Inflammatory macrophage (primary cell): ENCODE measurements at places on chromosomes 16 and 17.

DNA sequence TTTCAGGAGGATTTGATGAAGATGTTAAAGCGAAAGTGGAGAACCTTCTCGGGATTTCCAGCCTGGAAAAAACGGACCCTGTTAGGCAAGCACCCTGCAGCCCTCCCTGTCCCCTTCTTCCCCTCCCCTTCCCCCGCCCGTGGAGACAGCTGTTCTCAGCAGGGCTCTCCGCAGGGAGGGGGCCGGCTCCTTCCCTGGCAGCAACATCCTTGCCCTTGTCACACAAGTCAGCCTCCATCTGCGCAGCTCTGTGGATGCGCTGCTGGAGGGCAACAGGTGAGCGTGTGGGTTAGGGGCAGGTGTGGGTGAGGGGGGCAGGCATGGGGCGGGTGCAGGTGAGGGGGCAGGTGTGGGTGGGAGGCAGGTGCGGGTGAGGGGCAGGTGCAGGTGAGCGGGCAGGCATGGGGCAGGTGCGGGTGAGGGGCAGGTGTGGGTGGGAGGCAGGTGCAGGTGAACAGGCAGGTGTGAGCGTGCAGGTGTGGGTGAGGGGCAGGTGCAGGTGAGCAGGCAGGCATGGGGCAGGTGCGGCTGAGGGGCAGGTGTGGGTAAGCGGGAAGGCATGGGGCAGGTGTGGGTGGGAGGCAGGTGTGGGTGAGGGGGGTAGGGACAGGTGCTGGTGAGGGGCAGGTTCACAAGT lies 9.4 kb downstream of the CYBC1 start:
- DNase-seq, result no peak

DNA sequence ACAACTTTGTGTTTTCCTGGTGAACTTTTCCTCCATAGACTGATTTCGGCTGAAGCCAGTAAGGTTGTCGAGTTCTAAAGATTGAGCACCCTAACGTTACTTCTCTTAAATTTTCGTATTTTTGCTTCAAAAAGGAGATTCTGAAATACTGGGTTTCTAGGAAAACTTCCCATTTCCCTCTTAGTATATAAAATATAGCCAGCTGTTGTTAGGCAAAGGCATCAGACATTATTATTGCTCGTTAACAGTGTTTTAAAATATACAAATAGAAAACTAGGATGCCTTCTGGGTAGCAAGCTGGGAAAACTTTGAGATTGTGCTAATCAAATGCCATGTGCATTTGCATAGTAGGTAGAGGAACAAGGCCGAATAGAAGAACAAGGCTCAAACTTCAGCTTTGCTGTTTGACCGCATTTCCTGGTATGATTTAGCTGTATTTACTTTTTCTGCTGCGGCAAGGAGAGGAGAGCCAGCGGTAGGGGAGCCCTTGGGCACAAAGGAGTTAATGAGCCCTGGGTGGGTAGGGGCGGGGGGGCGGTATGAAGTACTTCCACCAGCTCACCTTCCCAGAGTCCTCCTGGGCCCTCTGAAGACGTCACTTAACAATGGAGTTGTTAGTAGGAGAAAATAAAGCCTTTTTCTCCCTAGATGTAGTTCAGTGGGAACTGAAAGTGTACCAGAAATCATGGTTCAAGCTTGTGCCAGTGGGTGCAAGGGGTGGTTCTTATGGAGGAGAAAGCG lies 151.9 kb downstream of the MSI2 start:
- DNase-seq, result peak; percentile 22

DNA sequence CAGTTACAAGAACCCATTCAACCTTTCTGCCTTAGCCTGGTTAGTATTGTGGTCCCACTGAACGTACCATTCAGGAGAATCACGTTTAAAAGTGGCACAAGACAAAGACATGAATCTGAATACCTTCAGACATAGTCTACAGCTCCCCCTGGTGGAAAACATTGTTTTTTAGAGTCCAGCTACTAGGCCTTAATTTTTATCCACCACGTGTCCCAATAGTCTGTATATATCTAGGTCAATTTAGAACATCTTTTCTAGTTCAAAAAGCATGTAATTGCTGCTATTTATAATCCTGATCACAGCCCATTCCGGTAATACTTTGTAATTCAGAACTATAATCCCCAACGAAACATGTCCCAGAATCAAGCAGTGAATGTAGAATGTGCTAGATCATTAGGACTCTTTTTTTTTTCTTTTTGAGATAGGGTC lies 13.7 kb upstream of the GUCY2D start:
- DNase-seq, result peak; percentile 87

GRCh38 chr17:80822700-80823410 lies 168.8 kb upstream of the CHMP6 start:
- no peak for DNase-seq

- no peak for DNase-seq
These were observed 27.2 kb upstream of the BRD7 start for GRCh38 chr16:50395763-50396710.

GRCh38 chr16:79480056-79480455 lies 120.5 kb downstream of the MAF start:
- DNase-seq, result no peak

GRCh38 chr17:49455272-49455861 lies 39.7 kb upstream of the NGFR start:
- DNase-seq, result no peak

GRCh38 chr17:38703742-38704605 lies 1.1 kb upstream of the MLLT6 start:
- peak; percentile 53 for DNase-seq

DNA sequence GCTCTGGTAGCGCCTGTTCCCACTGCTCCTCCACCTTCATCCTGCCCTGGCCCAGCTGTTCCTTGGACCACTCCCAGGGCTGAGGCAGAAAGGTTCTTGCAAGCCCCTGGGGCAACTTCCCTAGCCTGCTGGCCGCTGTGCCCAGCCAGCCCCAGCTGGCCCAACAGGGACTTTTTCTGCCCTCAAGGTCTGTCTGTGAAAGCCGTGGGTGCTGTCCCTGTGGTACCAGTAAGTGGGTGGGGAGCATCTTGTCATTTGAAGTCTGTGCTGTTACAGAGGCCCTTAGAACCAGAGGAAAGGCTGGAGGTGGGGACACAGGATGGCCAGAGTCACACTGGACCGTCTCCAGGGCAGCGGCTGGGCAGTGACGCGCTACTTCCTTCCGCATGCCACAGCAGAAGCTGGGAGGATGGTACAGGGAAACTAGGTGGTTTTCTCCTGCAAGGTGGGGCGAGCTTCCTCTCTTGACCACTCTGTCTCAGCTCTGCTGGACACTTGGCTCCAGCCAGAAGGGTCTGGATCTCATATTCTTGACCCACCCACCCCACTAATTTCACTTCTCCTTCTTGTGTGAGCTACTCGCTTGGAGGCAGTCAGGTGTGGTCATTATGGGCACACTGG lies 87.8 kb downstream of the PLCG2 start:
- peak; percentile 40 for DNase-seq

GRCh38 chr16:48003206-48003907 lies 152.4 kb downstream of the ABCC12 start:
- no peak for DNase-seq

GRCh38 chr16:63623551-63624039 lies 1498.3 kb downstream of the CDH11 start:
- no peak for DNase-seq

GRCh38 chr17:32601866-32602265 lies 115.1 kb downstream of the CDK5R1 start:
- DNase-seq, result no peak

- no peak for DNase-seq
These were observed 46.1 kb upstream of the NLRP1 start for GRCh38 chr17:5630434-5630833.

- DNase-seq, result peak; percentile 31
These were observed 6.2 kb downstream of the CORO6 start for GRCh38 chr17:29616300-29617048.

- DNase-seq, result no peak
These were observed 88.1 kb upstream of the ZNF750 start for GRCh38 chr17:82927661-82928601.

DNA sequence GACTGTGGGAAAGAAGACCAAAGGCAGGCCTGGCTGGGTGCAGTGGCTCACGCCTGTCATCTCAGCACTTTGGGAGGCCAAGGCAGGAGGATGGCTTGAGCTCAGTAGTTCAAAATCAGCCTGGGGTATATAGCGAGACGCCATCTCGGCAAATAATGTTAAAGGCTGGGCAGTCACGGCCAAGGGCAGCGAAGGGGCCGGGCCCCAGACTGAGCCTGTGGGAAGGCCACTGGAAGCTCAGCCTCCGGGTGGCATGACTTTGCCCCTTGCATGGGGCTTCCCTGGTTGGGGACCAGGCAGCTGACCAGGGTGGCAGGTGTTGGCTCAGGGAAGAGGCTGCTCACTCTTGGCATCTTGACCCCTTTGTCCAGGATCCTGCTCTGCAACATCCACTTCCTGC lies 14.0 kb upstream of the CD300LD start:
- no peak for DNase-seq

DNA sequence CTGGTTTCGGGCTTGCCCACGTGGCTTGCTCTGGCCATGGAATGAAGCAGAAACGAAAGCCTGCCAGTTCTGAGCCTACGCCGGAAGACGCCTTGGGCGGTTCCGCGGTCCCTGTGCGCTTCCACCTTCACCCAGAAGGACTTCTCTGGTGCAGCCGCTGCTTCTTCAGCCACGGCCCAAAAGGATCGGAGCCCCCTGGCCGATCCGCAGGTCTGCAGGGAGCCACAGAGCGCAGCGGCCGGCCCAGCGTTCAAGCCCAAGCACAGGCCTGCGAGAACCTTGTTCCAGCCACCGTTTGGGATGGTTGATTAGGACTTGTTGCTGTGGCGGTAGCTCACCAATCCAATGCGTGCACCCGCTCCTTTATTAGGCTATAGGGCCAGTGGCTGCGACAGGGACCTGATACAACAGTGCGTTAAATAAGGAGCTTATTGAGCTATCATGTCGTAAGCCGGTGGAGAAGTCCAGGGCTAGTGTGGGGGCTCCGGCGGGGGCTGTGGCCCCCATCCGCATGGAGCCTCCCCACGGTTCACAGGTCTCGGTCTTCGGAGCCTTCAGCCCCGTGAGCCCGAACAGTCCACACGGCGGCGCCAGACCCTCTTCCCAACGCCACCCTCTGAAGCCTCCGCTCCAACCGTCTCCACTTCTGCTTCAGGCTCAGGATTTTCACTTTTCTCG lies 10.2 kb upstream of the MPP2 start:
- DNase-seq, result peak; percentile 36

- no peak for DNase-seq
These were observed 3.5 kb downstream of the ELMO3 start for GRCh38 chr16:67202426-67202825.

DNA sequence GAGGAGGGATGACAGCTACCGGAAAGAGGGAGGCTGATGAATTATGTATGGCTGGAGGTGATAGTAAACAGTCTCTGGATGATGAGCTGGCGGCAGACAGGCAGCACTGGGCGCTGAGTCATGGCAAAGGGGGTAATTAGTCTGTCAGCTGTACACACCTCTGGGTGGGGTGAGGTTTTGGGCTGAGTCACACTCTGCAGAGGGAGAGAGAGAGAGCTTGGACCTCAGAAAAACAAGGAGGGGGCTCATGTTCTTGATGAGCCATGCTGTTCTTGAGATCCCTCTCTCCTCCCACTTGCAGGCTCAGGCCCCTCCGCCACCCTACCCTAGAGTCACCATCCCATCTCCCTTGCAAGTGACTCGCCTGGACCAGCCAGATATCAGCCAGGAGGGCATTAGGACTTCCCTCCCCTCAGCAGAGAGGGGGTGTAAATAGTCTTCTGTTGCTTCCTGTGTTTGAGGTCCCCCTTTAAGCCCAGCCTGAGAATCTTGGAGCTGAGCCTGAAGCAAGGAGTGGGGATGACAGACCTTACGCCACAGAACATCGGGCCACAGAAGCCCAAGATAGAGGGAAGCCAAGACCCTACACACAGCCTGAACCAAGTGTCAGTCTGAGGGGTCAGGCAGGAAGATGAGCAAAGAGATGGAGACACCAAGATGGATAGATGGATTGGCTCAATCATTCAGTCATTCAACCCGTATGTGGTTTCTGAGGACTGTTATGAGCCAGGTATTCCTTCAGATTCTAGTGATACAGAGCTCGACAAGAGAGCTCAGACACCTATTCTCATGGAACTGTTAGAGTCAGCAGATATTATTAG lies 383.2 kb upstream of the CCL2 start:
- DNase-seq, result no peak

- no peak for DNase-seq
These were observed 8.3 kb downstream of the BAIAP3 start for GRCh38 chr16:1341495-1342420.

- no peak for DNase-seq
These were observed 21.1 kb upstream of the TFAP4 start for GRCh38 chr16:4293822-4294457.

- DNase-seq, result no peak
These were observed 55.1 kb downstream of the SRCIN1 start for GRCh38 chr17:38550661-38551060.

GRCh38 chr16:85892760-85893159 lies 6.2 kb upstream of the IRF8 start:
- DNase-seq, result no peak

DNA sequence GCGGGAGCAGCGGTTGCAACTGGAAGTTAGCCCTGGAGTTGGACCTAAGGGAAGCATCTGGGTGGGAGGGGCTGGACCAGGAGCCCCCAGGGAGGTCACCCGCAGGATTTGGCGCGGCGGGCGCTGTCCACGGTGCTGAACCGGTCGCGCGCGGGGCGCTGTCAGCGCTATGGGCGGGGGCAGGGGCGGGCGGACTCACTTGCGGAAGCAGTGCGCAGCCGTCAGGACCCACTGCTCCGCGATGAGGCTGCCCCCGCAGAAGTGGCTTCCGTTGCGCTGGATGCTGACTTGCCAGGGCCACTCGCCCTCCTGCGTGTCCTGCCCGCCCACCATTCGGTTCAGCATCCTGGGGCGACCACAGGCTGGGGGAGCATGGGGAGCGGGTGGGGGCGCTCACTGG lies 4.5 kb downstream of the PRSS27 start:
- peak; percentile 68 for DNase-seq

DNA sequence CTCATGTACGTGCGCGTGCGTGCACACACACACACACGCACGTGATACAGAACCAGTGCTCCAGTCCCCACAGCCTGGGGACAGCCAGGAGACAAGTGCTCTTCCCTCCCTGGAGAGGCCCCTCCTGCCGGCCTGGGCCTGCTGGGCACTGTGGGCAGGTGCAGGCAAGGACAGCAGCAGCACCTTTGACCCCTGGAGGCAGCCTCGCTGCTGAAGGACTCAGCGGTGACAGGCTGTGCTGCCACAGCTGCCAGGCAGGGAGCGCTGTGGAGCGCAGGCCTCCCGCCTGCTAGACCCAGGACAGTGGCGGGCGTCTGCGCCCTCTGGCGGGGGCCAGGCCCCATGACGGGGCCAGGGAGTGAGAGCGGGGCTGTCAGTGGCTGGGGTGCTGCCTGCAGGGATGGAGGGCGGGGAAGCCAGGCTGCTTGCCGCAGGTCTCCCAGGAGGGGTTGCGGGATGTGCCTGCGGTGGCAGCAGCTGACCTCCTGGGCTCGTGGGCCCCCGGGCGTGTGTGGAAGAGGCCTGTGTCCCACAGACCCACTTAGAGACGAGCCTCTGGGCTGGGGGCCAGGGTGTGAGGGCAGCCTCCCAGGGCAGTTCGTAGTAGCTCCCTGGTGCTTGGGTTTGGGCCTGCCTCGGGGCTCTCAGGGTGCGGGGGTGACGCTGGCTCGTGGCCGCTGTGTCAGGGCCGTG lies 63.5 kb upstream of the PVALEF start:
- peak; percentile 89 for DNase-seq

- peak; percentile 65 for DNase-seq
These were observed 3.9 kb upstream of the KRT28 start for GRCh38 chr17:40803617-40804082.

- no peak for DNase-seq
These were observed 2.2 kb upstream of the CHD3 start for GRCh38 chr17:7886227-7887037.
